Skeletal muscle cell (primary cell): ENCODE measurements at places on chromosomes 16 and 17.

- no peak for DNase-seq
Measured at GRCh38 chr17:55344514-55344997, 77.1 kb downstream of the MMD start.

DNA sequence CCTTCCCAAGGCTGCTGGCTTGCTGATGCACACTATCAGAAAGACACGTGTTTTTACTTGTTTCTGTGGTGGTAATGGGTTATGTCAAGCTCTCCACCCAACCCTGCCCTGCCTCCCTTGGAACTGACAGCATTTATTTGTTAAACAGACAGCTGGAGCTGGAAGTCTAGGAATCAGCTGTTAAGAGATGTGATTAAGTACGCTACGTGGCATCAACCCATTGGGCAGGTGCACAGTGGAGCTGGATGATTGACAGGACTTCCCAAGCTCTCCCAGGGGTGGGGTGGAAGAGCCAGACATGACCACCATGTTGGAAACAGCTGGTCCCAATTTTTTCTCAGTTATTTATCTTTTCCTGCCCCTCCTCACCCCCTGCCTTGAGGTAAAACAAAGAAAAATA is 49.4 kb downstream of the ADAMTS18 start:
- DNase-seq: no peak

- no peak for DNase-seq
Measured at GRCh38 chr17:38569701-38570512, 35.8 kb downstream of the SRCIN1 start.

DNA sequence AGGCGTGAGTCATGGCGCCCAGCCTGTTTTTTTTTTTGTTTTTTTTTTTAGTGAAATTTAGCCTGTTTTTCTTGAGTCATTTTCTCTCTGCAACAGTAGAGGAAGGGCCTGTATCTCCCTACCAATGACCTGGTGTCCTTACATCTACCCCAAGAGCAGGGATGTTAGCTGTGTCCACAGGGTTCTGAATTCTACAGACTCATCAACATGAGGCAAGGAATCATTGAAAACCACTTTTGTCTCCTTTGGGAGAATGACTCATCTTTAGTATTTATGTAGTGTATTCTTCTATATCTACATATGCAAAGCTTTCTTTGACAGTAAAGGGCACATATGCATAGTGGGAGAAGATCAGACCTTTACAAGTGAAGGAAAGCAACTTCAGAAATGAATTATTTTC is 105.3 kb downstream of the SPECC1 start:
- DNase-seq: peak; percentile 44

DNA sequence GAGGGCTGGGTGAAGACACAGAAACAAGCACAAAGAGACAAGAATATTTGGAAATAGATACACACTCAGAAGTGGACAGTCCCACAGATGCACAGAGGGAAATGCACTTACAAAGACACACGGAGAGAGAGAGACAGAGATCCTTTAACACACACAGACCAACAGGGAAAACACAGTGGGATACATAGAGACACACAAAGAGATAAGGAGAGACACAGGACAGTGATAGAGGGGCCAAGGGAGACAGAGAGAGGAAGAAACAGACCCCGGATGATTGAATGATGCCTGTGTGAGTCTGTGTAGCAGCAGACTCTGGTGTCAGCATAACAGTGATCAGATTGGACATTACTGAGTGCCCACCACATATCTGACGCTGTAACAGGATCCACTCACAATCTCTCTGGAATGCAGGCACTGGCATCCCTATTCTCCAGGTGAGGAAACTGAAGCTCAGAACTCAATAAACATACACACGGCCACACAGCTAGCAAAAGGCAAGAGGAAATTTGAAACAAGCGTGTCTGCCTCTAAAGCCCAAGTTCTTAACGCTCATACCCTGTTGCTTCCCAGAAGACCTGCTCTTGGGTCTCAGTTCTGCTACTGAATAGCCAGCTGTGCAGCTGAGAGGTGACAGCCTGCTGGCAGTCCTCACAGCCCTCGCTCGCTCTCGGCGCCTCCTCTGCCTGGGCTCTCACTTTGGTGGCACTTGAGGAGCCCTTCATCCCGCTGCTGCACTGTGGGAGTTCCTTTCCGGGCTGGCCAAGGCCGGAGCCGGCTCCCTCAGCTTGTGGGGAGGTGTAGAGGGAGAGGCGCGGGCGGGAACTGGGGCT is 186.3 kb upstream of the NLRP1 start:
- DNase-seq: no peak
